Chondrocyte (in vitro differentiated cells): ENCODE measurements at places on chromosomes 2 and 18.

DNA sequence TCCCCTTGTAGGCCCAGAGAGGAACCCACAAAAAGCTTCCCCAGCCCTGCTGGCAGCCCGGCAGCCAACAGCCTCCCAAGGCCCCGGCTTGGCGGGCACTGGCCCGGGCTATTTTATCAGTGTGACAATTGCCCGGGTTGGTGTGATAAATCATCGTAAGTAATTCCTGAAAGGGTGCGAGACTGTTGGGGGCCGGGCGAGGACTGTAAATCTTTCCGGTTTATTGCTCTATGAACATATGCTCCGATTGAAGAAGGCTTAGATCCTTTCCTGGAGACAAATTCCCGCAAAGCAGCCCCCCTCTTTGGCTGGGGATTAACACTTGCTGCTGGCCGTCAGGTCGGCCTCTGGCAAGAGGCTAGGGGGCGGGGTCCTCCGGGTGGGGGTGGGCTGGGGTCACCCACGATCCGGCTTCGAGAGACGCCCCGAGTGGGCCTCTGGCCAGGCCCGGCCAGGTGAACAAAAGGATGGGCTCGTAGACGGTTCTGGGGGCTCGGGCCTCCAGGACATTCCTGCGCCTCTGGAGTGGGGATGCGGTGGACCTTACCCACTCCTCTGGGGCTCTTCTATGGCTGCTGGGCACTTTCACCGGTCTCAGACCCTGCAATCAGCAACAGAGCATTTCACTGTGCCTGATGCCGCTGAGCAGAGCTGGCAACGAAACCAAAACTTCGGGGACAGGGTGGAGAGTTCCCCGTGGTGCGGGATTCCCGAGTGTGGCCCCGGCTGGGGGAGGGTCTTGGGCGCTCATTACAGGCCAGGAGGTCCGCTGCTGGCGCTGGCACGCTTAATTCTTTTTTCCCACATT lies 2.0 kb downstream of the HOXD3 start:
- no peak for DNase-seq

GRCh38 chr18:26405190-26405801 lies 143.1 kb downstream of the KCTD1 start:
- DNase-seq: no peak

DNA sequence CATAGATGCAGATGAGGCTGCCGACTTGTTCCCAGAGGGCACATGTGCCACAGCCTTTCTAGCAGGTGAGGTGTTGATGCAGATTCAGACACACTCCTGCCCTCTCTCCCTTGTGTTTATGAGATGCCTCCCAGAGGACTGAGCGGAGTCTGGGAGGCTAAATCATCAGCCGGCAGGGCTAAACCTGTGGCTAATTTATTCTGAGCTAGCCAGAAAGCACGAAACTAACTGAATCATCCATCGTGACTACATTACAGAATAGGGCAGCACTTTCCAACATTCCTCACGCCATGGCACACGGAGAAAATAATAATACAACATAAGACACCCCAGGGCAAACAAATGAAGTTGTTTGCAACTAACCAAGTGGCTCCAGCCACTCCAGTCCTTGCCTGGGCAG lies 101.7 kb upstream of the FZD7 start:
- DNase-seq: no peak

DNA sequence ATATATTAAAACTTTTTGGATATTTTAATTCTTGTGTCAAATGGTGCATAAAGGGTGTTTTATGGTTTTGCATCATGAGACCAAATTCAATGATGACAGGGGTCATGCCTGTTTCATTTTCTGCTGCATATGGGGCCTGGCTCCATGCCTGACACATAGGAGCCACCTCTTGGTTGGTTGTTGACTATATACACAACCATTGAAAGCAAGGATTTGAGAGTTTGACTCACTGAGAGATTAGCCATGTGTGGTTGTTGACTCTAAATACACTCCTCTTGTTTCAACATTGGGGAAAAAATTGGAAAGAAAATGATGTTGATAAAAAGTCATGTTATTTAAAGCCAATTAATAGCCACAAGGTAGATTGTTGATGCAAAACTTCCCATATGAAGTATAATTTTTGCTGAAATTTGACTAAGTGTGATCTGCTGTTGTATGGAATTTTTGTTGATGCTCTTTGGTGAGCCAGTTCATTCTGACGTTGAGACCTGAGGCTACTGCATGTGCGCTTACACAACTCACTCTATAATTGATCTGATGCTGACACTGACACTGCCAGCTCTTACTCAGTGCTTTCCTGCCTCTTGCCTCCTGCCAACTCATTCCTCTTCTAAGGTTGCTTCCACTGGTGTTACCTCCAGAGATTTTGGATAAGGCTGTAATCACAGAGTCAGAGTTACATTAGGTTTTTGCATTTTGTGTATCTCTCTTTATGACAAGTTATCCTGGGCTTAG lies 446.2 kb upstream of the SLC14A2 start:
- no peak for DNase-seq

GRCh38 chr2:240946046-240946445 lies 39.9 kb downstream of the CROCC2 start:
- peak; percentile 73 for DNase-seq

GRCh38 chr18:995629-996028 lies 91.0 kb downstream of the ADCYAP1 start:
- no peak for DNase-seq

GRCh38 chr18:58525517-58525916 lies 103.4 kb downstream of the ALPK2 start:
- no peak for DNase-seq

DNA sequence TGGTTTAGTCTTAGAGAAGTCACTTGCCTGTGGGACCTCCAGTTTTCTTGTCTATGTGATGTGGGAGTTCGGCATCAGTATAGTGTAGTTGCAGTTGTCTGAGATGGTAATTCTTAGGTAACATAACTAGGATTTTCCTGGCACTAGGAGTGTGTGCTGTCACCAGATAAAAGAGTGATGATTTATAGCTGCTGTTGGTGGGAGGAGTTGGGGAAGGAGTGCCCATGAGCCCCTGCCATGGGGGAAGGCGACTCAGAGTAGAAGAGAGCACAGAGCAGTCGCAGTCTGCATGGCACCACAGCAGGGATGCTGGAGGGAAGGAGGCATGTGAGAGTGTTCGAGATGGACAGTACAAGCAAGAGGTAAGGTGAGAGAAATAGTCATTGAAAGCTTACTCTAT lies 38.7 kb downstream of the ATP9B start:
- DNase-seq: no peak

DNA sequence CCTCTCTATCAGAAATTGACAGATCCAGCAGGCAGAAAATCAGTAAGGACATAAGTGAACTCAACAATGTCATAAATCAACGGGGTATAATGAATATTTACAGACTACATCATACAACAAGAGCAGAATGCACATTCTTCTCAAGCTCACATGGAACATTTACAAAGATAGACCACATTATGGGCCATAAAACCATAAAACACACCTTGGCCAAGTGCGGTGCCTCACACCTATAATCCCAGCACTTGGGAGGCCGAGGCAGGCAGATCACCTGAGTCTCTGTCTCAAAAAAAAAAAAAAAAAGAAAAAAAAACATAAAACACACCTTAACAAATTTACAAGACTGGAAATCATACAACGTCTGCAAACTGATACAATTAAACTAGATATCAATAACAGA lies 36.7 kb downstream of the FBXO15 start:
- DNase-seq: no peak

DNA sequence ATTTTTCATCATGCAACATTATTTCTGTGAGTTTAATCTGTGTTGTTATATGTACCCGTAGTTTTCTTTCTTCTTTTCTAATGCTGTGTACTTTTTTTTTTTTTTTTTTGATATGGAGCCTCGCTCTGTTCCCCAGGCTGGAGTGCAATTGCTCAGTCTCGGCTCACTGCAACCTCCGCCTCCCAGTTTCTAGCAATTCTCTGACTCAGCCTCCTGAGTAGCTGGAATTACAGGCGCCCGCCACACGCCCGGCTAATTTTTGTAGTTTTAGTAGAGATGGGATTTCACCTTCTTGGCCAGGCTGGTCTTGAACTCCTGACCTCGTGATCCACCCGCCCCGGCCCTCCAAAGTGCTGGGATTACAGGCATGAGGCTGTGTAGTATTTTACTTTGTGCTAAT lies 155.4 kb downstream of the GALR1 start:
- DNase-seq: no peak

DNA sequence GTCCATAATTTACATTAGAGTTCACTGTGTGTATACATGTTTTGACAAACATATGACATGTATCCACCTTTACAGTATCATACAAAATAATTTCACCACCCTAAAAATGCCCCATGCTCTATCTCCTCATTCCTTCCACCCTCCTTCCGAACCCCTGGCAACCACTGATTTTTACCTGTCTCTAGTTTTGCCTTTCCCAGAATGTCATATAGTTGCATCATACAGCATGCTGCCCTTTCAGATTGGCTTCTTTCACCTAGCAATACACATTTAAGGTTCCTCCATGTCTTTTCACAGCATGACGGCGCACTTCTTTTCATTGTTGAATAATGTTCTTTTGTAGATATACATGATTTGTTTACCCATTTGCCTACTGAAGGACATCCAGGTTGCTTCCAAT lies 10.4 kb downstream of the LRPPRC start:
- no peak for DNase-seq

DNA sequence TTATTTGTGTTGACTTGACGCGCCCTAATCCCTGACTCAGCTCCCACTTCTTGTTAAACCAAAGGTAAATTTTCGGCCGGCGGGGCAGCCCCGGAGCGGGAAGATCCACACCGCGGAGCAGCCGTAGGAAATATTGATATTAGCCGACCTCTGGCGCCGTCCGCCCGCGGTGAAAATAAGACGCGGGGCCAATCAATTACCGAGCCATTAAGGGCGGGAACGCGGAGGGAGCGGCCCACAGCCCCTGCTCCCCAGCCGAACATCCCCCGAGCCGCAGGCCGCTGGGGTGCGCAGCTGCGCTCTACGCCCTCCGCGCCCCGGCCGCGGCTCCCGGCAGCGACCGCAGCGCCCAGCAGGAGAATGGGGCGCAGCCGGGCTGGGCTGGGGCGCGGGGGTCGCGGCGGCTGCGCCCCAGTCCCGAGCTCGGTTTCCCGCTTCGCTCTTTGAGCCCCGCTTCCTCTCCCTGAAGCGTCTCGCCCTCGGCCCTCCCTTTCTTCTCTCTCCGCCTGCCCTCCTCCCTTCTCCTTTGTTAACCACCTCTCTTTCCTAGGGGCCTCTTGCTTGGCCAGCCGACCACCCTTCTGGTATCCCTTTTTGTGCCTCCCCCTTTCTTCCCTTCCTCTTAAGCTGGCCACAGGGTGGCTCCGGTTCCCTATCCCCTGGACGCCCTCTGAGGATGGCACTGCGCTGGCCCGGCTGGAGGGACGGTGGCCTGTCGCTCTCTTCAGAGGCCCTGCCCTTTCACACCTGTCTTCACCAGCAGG lies 40.9 kb downstream of the CELF4 start:
- DNase-seq: no peak

DNA sequence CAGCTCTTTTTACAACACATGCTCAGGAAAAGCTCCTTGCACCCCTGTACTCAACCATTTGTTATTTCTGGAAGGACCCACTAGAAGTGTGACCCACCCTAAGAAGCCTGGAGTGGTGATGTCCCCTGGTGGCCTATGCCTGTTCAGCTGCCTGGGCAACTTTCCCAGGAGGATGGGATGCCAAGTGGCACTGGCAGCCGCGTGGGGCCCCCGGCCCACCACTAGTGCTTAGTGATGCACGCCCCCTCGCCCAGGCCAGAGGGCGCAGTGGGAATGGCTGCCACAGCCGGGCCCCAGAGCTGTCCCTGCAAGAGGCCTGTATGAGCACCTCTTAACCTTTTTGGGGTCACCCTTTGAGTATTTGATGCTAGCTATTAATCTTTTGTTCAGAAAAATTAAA lies 18.1 kb downstream of the IMPA2 start:
- DNase-seq: no peak

DNA sequence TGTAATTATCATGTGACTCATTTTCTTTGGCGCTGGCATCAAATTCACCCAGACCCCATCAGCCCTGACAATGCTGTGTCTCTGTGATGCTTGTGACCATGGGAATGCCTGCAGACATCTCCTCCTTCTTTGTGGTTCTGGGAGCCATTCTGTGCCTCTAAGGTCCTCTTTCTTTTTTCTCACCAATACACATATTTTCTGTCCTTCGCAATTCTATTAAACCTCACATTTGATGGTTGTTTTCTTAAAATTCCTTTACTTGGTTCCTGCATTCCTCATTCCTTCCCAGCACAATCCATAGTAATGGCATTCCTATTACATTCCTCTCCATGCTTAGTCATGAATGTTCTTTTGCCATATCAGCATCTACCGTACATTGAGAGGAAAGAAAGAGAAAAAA lies 375.3 kb downstream of the PIK3C3 start:
- DNase-seq: no peak

- DNase-seq: peak; percentile 46
These were observed 18.4 kb downstream of the HS1BP3 start for GRCh38 chr2:20632446-20632990.

DNA sequence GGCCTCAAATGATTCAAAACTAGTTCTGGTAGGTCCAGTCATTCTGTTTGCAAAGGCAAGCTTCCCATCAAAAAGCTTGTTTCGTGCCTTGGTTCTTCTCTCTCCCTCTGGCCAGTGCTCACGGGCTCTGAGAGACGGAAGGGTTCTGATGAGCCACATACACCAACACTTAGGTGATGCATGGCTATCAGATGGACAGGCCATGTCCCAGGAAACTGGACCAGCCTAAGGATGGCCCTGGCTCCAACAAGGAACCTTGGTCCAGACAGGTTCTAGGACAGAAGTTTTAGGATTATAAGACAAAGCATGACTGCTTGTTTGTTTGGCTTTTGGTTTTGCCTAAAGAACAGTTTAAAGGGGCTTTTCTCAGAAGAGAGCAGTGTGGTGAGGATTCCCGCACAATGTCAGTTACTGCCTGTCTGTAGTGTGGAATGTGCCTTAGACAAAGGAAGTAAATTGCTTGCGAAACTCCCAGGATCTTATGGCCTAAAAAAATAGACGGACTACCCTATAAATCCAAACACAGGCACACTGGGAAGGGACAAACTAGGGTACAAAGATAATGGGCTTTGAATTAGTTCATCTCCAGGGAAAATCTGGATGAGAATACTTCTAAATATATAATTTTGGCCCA lies 10.3 kb downstream of the CYP1B1 start:
- DNase-seq: no peak

DNA sequence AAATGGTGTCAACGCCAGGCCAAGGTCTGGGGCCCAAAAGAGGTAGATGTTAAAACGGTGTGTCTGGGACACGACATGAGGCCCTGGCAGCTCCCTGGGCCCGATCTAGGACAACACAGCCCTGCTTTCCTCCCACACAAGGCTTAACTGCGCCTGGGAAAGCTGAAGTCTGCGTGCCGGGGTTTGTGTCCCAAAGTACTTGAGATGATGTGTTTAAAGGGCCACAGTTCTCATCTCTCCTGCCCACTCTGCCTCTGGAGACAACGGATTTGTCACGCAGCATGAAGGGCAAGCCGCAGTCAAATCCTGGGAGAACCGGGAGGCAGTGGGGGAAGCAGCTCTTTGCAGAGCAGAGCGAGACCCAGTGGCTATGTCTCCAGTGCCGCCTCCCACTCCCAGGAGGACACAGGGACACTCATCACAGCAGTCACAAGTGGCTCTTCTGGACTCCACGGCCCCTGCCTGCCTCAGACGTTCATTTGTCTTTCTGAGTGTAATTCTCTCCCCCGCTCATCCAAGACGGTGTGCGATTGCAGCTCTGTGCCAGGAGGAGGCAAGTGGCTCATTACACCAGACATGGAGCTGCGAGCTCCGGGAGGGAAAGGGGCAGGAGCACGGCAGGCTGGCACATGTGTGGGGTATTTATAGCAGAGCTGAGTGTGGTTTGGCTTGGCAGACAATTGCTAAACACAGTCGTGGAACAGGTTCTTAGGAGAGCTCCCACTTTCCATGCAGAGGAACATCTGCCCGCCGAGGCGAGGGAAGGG lies 57.7 kb upstream of the SEMA4C start:
- no peak for DNase-seq

- no peak for DNase-seq
These were observed 1014.3 kb upstream of the CDH2 start for GRCh38 chr18:29191263-29191662.
